ENCODE measurements at places on chromosomes 2 and 18. TPM values are rescaled to one million over a fixed set of nuclear protein-coding genes. Genes with fewer than 3 reads are reported as not detected.

DNA sequence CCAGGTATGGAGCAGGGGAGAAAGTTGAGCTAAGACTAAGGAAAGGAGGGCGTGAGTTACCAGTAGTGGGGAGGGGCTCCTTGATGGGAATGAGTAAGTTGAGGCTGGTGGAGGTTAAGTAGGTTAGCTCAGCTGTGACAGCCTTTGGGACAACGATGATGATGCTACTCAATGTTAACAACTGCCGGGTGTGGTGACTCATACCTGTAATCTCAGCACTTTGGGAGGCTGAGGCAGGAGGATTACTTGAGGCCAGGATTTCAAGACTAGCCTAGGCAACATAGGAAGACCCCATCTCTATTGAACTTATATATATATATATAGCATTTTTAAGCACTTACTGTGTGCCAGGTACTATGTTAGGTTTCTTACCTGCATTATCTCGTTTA, 48.4 kb downstream of the HK2 start:
- no peak overlapping the region for H3K4me3 ChIP-seq
- H3K27me3 ChIP-seq = no peaks in the 10 kb centered on the region
- no peak overlapping the region for H3K27ac ChIP-seq
- no peak for DNase-seq

- no peaks in the 10 kb centered on the region for H3K36me3 ChIP-seq
- no peaks in the 10 kb centered on the region for H3K27me3 ChIP-seq
- no peak for DNase-seq
Measured at GRCh38 chr2:169664600-169664977, 29.6 kb downstream of the CFAP210 start.

DNA sequence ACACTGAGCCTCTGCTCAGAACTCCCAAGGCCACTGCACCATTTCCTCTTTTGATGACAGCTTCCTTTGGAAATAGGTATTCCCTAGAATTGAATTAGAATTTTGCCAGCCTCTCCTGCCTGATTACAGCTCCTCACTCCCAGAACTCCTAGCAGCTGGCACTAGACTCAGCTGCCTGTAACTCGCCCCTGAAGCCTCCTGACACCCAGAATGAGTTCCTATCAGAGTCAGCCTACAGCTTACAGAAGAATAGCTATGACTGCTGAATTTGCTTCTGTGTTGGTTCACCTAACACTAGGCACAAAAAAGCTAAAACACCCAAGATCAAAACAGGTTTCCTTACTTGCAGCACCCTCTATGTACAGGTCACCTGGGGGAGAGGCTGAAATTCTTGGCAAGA, 108.2 kb upstream of the PTPRM start:
- no peaks in the 10 kb centered on the region for H3K27me3 ChIP-seq
- DNase-seq = no peak
- H3K4me1 ChIP-seq = no peaks in the 10 kb centered on the region
- no peak overlapping the region for H3K4me3 ChIP-seq
- no peak overlapping the region for H3K27ac ChIP-seq

GRCh38 chr2:193988784-193989183, 1668.2 kb upstream of the SLC39A10 start:
- H3K27ac ChIP-seq = no peak overlapping the region
- no peak for DNase-seq
- H3K27me3 ChIP-seq = no peaks in the 10 kb centered on the region
- H3K4me1 ChIP-seq = no peaks in the 10 kb centered on the region
- H3K4me3 ChIP-seq = no peak overlapping the region

- H3K4me1 ChIP-seq = no peaks in the 10 kb centered on the region
- no peak overlapping the region for H3K4me3 ChIP-seq
- H3K27ac ChIP-seq = no peak overlapping the region
- H3K36me3 ChIP-seq = no peaks in the 10 kb centered on the region
- DNase-seq = no peak
Measured at GRCh38 chr2:222127660-222128059, 171.1 kb downstream of the PAX3 start.

The CCDC178 gene
- polyA plus RNA-seq = not detected

The VIT gene
- polyA plus RNA-seq = not detected
